ENCODE measurements at places on chromosomes 7 and 10.

- no peak for DNase-seq
Observed at GRCh38 chr7:111292026-111292470, 201.1 kb downstream of the LRRN3 start.

DNA sequence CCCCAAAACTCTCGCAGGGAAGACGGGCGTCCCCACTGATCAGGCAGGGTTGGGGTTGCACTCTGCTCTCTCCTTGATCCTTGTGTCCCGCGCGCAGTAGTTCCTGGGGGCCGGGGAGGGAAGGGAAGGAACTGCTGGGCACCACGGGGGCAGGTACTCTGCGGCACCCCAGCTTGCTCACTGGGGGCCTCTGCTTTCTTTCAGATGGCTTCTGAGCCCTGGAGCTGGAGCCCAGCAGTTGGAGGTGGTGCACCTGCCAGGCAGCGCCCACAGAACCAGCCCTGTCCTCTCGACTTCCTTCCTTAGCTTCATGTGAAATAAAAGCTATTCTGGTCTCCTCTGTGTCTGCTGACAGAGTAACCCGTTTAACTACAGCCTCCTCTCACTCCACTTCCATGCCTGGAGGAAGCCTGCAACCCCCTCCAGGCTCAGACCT, 12.2 kb downstream of the PLAC9 start:
- no peak for DNase-seq

DNA sequence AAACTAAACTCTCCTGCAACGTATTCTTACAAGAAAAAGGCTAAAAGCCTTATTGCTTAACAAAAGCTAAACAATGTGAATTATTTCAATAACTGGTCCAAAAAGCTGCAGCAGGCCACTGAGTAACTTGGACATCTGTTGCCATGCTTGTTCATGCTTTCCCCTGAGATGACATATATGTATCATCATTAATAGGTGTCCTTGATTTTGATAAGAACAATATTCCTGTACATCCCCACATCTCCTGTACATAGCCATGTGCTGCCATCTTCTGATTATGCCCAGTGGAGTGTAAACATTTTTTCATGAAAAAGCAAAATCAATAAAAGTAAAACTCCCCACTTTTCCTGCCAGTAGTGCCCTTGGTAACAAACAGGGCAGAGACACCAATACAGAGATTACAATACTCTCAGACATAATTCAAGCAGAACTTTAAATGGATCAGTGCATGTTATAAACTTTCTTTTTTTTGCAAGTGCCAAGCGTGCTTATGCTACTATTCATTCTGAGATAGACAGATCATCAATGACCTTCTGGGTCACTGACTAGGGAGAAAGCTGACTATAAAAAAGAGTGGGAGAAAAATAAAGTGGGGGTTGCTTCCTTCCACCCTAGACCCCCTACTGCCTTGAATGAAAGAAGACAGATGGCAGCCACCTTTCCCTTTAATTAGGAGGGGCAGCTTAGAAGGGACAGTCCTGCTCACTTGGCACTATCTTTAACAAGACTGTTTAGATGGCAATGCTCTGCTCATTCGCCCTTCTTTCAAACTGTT, 205.5 kb upstream of the KLF14 start:
- DNase-seq, result no peak

DNA sequence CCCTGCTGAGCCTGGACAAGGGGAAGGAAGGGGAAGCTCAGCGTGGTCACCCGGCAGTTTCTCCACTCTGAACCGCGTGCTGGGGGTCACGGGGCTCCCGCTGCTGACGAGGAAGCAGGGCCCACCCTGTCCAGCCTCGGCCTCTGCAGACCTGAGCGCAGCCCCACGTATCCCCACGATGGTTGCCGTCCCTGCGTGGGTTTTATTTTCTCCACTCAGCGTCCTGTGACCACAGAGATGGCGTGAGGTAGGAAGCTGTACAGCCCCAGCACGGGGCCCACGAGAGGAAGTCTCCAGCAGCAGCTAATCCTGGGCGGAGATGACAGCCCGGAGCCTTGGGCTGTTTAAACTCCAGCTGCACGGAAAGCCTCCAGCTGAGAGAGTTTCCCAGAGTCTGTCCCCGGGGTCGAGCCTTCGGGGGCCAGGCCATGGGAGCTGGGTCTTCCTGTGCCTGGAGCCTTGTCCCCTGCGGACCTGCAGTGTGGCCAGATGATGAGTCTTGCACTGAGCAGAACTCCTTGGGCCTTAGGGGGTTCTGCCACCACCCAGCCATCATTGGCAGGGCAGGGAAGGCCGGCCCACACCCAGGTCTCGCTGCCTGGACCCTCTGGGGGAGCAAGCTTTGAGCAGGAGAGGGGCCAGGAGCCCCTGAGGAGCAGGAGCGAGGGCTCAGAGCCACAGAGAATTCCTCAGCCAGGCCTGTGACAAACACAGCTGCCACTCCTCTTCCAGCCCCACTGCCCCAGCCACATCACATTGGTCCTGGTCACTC, 72.8 kb upstream of the FAM20C start:
- no peak for DNase-seq

GRCh38 chr7:64849250-64849923, 53.7 kb upstream of the ZNF273 start:
- peak; percentile 24 for DNase-seq

DNA sequence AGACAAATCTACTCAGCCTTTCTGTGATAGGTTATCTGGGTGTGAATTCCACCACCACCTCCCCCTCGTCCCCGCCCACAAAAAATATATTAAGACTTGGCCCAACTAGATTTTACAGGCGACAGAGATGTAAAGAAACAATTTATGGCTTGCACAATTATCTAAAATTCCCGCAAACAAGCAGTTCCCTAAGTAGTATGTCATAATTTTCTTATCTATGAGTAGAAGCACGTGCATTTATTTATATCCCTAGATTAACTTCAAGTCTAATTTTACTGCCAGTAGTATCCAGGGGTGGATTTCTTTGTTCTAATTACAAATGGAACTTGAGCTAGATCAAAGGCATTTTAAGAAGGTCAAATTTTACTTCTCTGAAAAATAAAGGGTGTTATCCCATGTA, 1.7 kb downstream of the TSPAN12 start:
- no peak for DNase-seq

GRCh38 chr10:38007991-38008390, 2.5 kb upstream of the ZNF33A start:
- DNase-seq, result no peak

DNA sequence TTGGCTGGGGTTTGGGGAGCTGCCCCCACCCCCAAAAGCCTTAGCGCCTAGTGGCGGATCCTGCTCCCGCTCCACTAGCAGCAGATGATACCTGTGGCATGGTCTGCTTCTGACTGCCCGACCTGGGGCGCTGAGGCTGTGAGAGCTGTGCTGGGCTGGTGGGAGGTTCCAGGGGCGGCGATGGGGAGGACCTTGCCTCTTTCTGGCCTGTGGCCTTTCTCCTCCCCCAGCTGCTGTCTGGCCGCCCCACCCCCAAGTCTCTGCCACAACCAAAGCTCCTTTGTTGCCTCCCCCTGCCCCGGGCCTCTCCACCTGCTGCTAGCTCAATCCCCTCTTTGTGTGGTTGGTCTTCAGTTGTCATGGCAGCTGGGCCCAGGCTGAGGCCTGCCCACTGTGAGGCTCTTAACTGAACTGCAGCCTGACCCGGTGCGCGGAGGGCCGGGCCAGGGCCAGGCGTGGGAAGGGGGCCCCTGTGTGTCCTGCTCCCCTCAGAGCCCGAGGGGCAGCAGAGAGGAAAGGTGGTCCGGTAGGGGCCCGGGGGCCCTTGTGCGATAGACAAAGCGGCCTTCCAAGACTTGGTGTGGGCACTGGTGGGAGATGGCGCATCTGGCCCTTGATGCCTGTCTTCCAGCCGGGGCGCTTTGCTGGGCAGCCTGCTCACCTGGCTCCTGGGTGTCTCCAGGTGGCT, 4.7 kb downstream of the ZNF775 start:
- no peak for DNase-seq

GRCh38 chr7:17304926-17305325, 6.5 kb downstream of the AHR start:
- no peak for DNase-seq

GRCh38 chr10:11874568-11875493, 51.7 kb downstream of the PROSER2 start:
- no peak for DNase-seq

GRCh38 chr7:110974441-110974840, 116.5 kb upstream of the LRRN3 start:
- no peak for DNase-seq

DNA sequence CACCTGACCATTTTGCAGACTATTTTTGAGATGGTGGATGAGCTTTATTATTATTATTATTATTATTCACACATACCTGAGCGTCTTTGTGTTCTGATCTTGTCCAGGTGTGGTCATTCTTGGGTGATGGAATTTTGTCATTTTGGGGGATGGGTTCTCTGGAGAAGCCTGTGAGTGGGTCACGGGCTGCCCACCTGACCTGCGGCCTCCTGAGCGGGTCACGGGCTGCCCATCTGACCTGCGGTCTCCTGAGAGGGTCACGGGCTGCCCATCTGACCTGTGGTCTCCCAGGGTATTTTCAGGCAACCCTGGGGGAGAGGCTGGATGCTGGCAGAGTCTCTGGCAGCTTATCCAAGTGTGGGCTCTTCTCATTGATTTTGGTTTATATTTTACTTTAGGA, 7.3 kb downstream of the SCART1 start:
- no peak for DNase-seq

DNA sequence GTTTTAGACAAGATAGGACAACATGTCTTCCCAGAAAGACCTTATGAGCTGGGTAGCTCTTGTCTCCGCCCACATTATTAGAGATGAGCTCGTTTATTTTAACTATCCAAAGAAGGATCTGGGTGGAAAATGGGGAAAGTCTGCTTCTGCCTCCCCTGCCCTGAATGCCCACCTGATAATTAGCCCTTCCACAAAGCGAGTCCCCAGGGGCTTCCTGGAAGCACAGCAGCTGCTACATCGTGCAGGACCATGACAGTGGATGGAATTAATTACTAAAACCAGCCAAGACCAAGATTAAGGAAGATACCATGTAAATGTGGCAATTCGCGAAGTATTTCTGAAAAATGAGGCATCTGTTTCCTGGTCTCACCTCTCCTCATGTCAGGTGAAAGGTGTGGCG, 374.4 kb downstream of the PAXIP1 start:
- no peak for DNase-seq

DNA sequence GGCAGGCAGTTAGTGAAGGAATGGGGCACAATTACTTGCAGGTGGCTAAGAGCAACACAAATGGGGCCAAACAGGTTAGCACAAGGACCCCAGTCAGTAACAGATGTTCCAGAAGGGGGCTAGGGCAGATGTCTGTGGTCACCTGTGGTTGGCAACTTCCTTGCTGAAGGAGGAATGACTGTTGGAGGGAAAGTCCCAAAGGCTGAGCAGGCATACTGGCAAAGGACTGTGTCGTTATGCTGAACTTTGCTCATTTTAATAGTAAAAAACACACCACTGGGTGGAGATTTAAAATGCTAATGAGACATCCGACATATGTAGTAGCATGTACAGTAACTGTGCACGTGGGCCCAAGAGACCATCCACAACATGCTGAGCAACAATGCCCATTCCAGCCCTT, 511.6 kb downstream of the CALN1 start:
- DNase-seq, result no peak

Measured in NCI-H2029 treated with DMSO at 0.1 percent for 48 hours (cell line).